ENCODE measurements at places on chromosomes 2 and 18.

DNA sequence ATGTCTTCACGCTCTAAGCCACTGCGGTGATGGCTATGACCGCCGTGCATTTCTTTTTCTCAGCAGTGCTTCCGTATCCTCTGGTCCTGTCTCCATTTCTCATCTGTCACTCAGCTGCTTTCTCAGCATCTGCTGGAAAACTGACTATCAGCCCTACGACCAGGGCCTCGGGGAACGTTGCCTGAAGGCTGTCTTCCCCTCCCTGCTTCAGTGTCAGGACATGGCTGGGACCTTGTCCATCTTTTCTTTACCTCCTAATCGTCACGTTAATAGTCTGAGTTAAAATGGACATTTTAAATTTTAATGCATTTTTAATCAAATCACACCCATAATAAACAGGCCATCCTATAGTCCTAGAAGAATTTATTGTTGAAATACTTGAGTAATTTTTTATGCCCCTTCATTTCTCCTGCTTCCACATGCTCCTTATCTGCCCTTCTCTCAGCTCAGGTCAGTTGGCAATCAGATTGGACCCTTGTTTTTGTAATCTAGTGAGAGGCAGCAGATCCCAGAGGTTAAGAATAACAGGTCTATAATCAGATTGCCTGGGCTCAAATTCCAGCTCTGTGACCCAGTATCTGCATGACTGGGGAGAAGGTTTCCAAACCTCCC lies 250.2 kb upstream of the SIX3 start:
- no peak for DNase-seq

GRCh38 chr2:206805887-206806607 lies 40.6 kb downstream of the FASTKD2 start:
- DNase-seq = no peak

DNA sequence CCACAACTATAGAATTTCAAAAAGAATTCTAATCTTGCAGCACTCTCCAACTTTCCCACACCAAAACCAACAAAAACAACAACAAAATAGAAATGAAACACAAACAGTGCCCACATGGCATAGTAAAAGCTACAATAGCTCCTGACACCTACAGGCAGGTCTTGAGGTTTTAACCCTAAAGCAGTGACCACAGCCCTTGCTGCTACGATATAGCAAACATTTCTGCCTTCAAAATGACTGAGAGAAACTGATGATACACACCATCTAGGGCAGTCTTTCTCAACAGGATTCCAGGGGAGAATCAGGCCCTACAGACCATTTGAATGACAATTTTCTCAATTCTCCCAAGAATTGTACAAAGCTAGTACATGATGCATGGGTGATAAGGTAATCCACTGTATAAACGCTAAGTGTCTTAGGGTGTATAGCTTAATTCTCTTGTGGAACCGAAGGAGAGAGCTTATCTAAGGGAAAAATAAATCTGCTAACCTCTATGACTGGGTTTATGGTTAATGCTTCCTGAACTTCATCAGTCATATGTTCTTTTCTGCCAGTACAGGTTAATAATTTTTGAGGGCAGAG lies 46.5 kb downstream of the TRAK2 start:
- DNase-seq = no peak

DNA sequence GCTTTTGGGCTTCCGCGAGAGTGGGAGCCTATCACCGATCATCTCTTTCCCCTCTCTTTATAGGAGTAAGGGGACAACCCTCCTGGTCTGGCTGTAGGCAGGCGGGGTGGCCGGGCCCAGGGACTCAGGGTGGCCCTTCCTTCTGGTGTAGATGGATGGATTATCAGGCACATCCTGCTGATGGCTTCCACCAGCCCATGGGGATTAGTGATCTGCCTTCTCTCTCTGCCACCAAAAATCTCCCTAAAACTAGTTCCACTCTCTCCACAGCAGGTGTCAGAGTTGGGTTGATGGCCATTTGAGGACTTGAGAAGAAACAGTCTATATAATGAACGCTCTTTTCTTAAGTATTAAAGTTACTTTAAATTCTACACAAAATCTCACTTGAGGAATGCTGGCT lies 37.4 kb downstream of the NCK2 start:
- DNase-seq = no peak
